Epithelial cell of umbilical artery (primary cell): ENCODE measurements at places on chromosomes 7 and 10. TPM values are rescaled to one million over a fixed set of nuclear protein-coding genes. Genes with fewer than 3 reads are reported as not detected.

The MLXIPL gene
- total RNA-seq = not detected in 2 replicates

The PDE1C gene
- 3.6 and 4.7 TPM in 2 replicates for total RNA-seq

The VTI1A gene
- 21.1 and 27.9 TPM in 2 replicates for total RNA-seq

The CYP2W1 gene
- total RNA-seq = not detected in 2 replicates

The CLDN3 gene
- total RNA-seq = 0.30 and 0.32 TPM in 2 replicates

The CLRN3 gene
- not detected in 2 replicates for total RNA-seq

The GRID2IP gene
- total RNA-seq = not detected in 2 replicates

The UCMA gene
- not detected in 2 replicates for total RNA-seq

The PLPP4 gene
- 4.7 and 17.2 TPM in 2 replicates for total RNA-seq

The MYO1G gene
- 0.15 and 0.32 TPM in 2 replicates for total RNA-seq

The CYP2C19 gene
- total RNA-seq = not detected in 2 replicates

The HDAC9 gene
- total RNA-seq = 0.65 and 3.0 TPM in 2 replicates

The GPR85 gene
- total RNA-seq = 1.2 and 4.5 TPM in 2 replicates

The PHYHIPL gene
- total RNA-seq = under 0.01 TPM in 1 of 2 replicates, not detected in the other

The MOGAT3 gene
- not detected in 2 replicates for total RNA-seq

The PROSER2 gene
- total RNA-seq = 5.3 and 6.5 TPM in 2 replicates

The MMRN2 gene
- 346 and 377 TPM in 2 replicates for total RNA-seq

The AGR3 gene
- not detected in 2 replicates for total RNA-seq

The MPLKIP gene
- 20.8 and 33.1 TPM in 2 replicates for total RNA-seq

The GHRHR gene
- not detected in 2 replicates for total RNA-seq

The AMZ1 gene
- total RNA-seq = not detected in 2 replicates

The WNT16 gene
- total RNA-seq = not detected in 2 replicates

The CNPY4 gene
- 30.5 and 50.3 TPM in 2 replicates for total RNA-seq

The NODAL gene
- not detected in 2 replicates for total RNA-seq

The LIPJ gene
- total RNA-seq = not detected in 2 replicates

The SPDYE9 gene
- not detected in 2 replicates for total RNA-seq

The BAMBI gene
- 1.3 and 5.2 TPM in 2 replicates for total RNA-seq
